Eye (tissue), 1 donor: ENCODE measurements at places on chromosomes 4 and X.

GRCh38 chr4:188821500-188821899 is 682.3 kb downstream of the TRIML1 start:
- no peak for DNase-seq

- DNase-seq, result no peak
These were observed 205.5 kb upstream of the SLIT2 start for GRCh38 chr4:20046179-20046578.

DNA sequence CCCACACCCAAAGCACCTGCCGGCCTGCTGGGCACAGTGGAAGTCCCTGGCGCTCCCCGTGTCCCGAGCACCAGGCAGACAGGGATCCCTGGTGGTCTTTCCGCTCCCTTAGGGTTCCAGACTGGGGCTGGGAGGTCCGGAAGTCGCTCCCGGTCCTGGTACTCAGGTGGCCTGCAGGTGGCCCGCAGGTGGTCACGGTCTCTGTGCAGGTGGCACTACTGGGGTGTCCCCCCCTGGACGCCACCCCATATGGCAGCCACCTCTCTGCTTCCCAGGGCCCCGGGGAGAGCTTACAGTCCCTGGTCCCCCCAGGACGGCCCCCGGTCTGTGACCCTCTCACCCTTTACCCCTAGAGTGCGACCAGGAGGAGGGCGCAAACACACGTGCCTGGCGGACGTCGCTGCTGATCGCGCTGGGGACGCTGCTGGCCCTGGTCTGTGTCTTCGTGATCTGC is 13.6 kb downstream of the SLC25A6 start:
- no peak for DNase-seq

DNA sequence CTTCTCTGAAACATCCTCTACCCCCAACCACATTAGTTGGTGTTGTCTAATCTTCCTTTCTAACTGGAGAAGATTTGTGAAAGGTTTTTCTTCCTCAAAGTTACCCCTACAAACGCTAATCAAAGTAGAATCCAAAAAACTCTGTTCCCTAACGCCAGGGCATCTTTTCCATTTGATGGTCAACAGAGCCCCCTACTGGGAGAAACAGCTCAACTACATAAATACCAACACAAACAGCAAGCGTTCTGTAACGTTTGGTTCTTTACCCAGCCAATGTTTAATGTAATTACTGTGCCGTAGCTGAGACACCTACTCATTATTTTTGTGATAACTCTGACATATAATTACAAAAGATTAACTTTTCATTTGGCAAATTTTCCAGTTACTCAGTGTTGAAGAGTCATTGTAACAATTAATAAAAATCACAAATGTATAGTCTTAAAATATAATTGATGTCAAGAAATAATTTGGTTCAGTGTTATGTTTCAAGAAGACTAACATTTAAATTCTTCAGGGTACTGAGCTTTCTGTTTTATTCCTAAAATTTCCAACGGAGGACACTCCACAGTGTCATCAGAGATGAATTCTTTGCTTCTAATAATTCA is 94.9 kb upstream of the TBC1D9 start:
- peak; percentile 93 for DNase-seq

GRCh38 chr4:162323919-162324318 is 160.1 kb upstream of the FSTL5 start:
- no peak for DNase-seq

GRCh38 chr4:65521666-65522065 is 148.6 kb downstream of the EPHA5 start:
- DNase-seq, result peak; percentile 26

- no peak for DNase-seq
These were observed 110.0 kb downstream of the IRF2 start for GRCh38 chr4:184364100-184364921.

DNA sequence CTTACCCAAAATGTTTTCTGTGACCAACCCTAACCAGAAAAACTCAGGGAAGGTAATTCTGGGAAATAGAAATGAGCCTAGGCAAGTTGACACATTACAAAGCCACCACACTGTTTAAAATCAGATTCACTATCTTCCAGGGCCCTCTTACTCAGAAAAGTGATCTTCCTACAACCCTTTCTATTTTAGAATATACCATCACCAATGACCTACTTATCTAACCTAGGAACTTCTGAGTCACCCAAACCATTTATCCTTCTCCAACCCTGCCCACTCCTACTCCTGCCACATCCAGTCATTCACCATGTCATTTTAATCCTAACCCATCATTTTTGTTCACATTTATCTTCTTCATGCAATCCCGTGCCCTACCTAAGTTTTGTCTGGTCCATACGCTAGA is 89.9 kb downstream of the FTHL17 start:
- no peak for DNase-seq

DNA sequence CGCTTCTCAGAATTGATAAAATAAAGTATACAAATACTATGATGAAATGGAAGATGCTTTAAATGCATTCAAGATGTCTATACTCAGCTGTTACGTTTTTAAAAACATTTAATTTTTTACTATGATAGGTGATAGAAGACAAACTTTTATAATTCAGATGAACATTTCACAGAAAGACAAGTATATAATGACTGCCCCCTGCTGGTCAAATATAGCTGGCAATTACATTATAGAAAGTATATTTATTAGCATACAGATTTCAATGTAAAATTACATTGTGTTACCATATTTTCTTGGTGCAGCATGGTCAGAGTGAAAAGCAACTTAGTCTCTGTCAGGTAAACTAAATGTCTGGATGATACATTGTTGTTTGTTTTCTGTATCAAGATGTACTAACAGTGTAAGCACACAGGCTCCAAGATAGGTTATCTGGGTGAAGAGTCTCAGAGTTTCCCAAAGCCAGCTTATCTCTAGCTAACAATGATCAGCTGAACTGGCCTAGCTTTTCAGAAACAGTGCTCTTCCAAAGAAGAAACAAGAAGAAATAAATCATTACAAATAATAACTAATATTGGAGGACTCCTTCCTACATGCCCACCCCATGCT is 54.1 kb downstream of the SRPX start:
- DNase-seq, result peak; percentile 50

DNA sequence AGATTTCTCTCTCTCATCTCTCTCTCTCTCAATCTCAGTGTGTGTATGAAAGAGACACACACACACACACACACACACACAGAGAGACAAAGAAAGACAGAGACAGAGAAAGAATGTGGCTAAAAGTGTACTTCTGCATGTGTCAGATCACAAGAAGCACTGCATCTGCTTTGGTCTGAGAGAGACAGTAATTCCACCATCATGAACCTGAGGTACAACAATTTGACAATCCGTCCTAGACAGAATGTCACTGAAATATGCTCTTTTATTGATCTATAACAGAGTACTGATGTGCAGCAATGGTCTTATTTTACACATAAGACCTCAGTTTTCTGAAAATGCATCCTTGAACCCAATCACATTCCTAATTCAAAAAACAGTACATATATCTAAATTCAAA is 576.2 kb upstream of the SMIM31 start:
- DNase-seq, result no peak

DNA sequence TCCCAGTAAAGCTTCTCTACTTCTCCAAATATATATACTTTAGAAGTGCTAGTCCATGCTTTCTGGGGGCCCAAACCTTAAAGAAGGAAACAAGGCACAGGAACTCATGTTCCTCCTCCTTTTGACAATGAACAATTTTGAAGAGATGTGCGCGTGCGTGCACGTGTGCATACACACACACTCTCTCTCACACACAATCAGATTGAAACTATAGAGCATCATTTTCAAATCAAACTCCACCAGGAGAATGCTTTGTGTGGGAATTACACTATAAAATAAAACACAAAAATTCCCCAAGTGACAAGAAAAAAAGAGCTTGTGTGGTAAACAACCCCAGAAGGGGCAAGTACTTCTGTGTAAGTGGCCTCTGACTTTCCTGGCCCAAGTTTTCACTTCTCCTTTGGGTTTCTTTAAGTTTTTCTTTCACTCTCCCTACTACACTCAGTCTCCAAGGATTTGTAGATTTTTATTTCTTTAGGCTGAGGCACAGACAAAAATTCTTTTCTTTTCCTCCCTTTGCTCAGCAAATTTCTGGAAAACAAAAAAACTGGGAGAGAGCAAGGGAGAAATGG is 46.6 kb upstream of the SHISA3 start:
- DNase-seq, result no peak

DNA sequence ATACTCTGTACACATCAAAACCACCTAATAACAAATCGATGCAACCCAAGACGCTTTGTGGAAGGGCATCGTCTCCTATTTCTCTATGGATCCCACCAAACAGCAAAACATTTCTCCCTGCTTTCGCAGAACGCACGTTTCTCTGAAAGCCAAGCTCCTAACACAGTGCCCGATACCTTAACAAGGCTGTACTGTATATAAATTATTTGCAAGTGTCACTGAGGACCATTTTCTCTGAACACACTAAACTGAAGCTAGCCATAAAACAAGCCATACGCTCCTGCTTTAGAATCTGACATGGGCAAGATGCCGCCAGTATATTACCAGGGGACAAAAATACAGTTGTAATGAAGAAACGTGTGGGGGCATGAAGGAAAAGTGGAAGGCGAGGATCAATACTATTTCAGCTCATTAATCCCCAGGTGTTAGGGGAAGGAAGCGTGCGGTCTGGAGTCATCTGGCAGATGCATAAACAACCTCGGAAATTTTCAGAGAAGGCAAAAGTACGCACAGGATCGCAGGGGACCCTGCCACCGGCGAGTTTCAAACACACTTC is 703 bp downstream of the KCNIP4 start:
- DNase-seq, result no peak

- DNase-seq, result no peak
These were observed 4.4 kb upstream of the PGM2 start for GRCh38 chr4:37821953-37822605.

GRCh38 chr4:172770787-172771186 is 397.8 kb upstream of the GALNT7 start:
- no peak for DNase-seq

DNA sequence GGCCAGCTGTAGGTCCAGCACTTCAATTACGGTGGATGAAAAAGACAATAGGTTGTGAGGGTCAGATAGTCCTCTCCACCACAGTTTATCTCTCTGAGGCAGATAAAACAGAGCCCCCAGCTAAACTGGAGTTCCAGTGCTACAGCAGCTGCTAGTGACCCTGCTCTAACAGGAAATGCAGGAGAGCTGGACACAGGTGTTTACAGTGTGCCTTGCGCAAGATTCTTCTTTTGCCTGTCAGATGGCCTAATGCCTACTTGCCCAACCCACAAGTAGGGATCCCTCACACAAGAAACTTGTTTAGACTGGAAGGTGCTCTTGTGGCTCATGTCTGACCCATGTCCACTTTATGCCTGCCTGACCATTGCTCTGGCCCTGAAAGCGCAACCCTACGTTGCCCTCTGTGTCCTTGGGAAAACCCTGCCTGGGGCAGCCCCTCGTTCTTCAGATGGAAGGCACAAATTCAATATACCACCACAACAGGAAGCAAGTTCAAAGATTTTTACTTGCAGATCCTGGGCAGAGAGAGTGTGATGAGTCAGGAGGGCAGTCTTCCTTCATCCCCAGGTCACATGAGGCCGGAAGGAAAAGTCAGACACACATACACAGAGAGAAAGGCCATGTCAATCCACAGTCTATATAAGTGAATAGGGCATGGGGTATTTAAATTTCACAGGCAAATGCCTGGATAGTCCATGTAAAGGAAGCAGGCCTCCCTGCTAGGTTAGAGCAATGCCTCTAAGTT is 105.1 kb upstream of the ADGRL3 start:
- DNase-seq, result no peak
